Central memory CD4-positive, alpha-beta T cell (primary cell): ENCODE measurements at places on chromosomes 2 and 18.

DNA sequence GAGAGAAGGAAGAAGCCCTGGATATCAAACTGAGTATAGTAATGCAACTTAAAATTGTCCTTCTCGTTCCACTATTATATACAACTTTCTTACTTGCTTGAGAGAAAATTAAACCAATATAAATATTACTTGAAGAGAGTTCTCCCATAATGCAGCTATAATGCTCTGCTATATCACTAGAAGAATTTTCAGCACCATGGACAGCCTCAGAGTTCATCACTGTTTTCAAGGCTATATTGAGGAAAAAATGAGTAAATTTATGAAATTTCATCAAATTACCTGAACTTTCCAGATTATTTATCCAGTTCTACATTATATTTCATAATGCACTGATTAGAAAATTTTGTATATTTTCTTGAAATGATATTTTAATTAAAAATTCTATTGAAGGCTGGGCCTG lies 1053.5 kb upstream of the FAM98A start:
- DNase-seq, result no peak

DNA sequence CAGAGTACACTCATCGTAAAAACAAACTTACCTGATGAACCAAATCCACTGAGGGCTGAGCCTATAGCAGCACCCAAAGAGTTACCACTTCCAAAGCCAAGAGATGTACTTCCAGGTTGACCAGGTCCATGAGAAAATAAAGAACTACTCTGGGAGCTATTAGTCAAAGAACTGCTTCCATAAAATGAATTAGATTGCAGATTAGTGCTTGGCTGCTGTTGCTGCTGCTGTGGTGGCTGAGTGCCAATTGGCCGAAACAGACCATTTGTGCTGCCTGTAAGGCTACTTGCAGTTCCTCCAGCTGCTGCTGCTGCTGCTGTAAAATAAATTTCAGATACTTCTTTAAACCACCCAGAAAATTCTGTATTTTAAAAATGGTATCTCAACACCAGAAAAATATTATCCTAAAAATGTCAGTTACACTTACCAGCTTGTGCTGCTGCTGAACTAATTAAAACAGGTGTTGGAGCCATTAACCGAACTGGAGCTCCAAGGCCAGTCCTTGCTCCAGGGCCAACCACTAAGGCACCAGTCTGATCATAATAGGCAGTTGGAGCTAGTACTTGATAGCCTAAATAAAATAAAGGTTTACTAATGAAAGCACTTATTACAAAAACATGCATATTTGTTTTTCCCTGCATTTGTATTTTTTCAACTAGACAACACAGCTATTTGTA lies 58.1 kb upstream of the SDC1 start:
- DNase-seq, result no peak

- DNase-seq, result no peak
These were observed 378.6 kb downstream of the MEIS1 start for GRCh38 chr2:66813525-66813924.

GRCh38 chr2:63827749-63828148 lies 13.9 kb upstream of the UGP2 start:
- no peak for DNase-seq

DNA sequence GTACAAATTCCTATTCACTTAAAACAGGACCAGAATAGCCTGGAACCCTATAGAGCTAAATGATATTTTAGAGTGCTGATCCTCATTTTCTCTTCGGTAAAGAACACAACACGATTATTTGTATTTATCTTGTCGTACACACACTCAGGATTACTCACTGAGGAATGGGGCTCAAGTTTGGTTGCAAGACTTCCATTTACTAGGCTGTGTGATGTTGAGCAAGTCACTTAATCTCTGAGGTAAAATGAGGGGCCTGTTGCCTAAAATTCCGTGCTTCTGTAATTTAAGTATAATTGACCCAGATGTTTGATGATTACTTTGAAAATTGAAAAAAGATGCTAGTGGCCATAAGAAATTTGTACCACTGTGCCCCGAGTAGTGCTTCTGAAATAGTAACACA lies 42.6 kb upstream of the MAP4K3 start:
- no peak for DNase-seq

GRCh38 chr18:73462092-73462491 lies 594.3 kb upstream of the NETO1 start:
- no peak for DNase-seq

DNA sequence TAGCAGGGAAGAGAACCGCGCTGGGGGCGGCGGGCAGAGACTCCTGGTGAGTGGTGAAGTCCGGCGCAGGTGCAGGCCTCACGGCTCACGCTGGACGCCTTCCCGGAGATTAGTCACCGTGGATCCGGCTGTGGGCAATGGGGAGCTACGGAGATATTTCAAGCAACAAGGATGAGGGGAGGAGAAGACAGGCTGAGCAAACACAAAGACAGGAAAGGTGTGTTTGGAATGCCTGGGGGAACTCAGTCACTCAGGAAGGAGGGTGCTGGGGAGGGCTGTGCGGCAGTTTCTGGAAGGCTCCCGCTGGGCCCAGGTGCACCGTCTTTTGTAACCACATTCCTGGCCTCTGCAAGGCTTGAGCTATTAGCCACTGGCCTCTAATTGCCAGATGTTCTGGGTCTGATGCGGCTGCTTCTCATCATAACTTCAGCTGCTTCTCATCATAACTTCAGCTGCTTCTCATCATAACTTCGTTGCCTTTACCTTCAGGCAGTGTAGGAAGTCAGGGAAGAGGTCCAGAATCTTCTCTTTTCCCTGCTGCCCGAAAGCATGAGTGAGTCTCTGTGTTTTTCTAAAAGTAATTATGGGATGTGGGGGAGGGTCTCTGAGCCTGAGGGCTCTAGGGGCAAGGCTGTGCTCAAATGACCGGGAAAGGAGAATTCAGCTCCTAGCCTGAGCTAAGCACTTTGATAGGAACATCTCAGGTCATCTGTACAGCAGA lies 118.9 kb downstream of the PXDN start:
- DNase-seq, result no peak

DNA sequence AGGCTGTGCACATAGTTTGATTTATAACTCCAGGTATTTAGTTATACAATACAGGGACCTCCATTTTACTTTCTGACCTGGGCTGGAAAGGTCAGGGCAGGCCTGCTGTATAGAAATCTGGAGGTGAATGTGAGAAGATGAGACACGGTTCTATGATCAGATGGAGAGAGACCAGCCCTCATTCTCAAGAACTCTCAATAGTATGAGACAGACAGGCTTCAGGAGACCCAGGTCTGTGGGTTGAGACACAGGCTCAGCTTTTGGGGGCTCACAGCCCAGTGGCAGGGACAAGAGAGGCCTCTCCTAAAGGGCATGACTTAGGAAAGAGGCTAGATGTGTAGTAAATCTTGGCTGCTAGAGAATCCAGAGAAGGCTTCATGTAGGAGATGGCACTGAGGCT lies 719 bp upstream of the ATP6V1B1 start:
- no peak for DNase-seq

DNA sequence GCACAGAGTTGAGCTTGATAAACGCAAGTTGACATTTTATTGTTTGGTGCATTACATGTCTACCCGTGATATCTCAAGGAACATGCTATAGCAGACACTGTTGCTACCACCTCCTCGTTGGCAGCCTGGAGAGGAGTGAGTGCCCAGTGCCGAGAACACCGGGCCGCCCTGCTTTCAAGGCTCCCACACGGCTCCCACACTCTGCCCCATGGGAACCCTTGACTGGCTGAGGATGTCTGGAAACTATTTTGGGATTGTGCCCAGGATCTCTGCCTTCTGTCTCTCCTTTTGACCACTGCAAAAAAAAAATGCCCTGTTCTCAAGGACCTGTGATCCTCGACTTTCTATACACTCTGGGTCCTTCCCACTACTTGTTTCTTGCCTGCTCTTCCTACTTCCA lies 21.1 kb downstream of the TET3 start:
- no peak for DNase-seq

DNA sequence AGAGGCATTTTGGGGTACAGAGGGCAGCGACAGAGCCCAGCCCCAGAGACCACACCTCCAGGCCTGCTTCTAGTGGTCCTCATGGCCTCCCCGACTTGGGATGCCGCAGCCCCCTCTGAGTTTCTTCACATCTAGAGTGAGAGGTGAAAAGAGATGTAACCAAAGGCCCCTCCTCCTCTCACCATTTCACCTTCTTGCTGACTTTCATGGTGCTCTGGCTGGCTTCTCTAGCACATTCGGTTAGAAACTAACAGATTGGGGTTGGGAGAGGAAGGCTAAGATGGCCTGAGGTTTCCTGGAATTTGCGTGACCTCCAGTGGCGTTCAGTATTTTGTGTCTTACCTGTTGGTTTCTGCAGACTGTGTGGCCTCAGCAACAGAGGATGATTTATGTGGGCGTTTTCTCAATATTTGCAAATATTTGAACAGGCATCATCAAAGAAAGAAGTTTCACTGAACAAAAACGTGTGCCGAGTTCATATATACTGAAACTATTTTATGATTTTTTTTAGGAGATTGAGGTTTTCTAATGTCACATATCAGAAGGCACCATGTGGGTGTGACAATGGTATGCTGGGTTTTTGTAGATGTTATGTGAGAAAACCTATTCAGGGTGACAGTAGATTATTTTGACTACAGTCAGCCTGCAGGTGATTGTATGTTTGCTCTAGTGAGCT lies 69.9 kb upstream of the BCL2L11 start:
- DNase-seq, result no peak

GRCh38 chr2:46977280-46977665 lies 61.7 kb upstream of the MCFD2 start:
- DNase-seq, result no peak

DNA sequence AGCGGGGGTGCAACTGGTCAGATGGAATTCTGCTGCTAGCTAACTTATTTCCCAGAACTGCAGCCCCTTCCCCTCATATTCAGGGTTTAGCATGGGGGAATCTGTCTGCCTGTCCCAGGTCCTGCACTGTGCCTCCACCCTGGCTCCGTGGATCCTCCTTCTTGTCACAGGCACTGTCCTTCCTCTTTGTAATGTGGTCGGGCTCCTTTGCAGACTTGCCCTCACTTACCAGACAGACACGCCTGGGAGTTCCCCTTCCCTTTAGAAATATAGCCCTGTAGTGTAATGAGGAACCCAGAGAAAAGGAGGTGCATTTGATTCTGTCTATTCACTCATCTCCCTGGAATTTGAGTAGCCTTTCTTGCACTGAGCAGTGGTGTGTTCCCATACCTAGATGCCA lies 108.7 kb downstream of the TRIM43 start:
- no peak for DNase-seq

DNA sequence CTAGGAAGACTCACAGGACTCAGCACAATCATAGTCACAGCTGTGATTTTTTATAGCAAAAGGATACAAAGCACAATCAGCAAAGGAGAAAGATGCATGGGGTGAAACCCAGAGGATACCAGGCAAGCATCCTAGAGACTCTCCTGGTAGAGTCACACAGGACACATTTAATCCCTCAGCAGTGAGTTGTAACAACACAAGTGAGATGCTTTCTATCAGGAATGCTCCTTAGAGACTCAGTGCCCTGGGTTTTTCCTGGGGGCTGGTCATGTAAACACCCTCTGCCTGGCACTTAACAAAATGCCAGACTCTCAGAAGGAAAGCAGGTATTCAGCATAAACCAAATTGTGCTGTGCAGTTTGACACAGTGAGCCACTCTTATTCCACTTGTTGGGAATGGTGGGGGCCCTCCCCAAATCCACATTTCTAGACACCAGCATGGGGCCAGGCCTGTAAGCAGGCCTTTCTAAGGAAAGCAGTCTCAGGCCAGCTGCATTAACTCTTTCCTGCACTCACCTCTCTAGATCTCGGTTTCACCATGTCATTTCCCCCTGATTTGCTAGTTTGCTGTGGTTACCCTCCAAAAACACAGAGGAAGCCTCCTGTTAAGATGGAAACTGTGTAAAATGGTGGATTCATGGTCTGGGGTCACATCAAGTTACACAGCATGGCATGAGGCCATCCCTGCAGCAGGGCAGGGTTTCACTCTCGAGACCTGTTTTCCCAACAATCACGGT lies 16.9 kb upstream of the RNU4ATAC start:
- DNase-seq, result no peak

DNA sequence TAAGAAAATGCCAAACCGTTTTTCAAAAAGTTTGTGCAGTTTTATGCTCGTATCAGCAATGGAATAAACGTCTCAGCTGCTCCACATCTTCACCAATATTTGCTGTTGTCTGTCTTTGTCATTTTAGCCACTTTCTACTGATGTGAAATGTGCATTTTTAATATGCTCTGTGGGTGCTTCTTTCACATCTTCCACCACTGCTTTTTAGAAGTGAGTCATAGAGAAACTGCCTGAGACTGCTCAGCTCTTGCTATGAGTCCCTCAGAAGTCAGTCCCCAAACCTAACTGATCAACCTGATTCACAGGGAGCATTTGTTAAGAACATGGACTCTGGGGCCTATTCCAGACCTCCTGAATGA lies 41.0 kb upstream of the EPC2 start:
- DNase-seq, result no peak
